ENCODE measurements at places on chromosomes 3 and 15. TPM values are rescaled to one million over a fixed set of nuclear protein-coding genes. Genes with fewer than 3 reads are reported as not detected.

The CCDC39 gene
- total RNA-seq: not detected

The GRIP2 gene
- total RNA-seq: not detected

The CPNE4 gene
- total RNA-seq: not detected

The ALG1L2 gene
- 0.82 TPM for total RNA-seq

The GOLGA8K gene
- 0.21 TPM for total RNA-seq
